ENCODE measurements at places on chromosomes 3 and 15. TPM values are rescaled to one million over a fixed set of nuclear protein-coding genes. Genes with fewer than 3 reads are reported as not detected.

- H3K27me3 ChIP-seq, result no peaks in the 10 kb centered on the region
- H3K4me1 ChIP-seq, result no peaks in the 10 kb centered on the region
- H3K36me3 ChIP-seq, result no peaks in the 10 kb centered on the region
- H3K27ac ChIP-seq, result no peak overlapping the region
- no peak for DNase-seq
Measured at GRCh38 chr3:112476346-112476745, 22.9 kb downstream of the BTLA start.

DNA sequence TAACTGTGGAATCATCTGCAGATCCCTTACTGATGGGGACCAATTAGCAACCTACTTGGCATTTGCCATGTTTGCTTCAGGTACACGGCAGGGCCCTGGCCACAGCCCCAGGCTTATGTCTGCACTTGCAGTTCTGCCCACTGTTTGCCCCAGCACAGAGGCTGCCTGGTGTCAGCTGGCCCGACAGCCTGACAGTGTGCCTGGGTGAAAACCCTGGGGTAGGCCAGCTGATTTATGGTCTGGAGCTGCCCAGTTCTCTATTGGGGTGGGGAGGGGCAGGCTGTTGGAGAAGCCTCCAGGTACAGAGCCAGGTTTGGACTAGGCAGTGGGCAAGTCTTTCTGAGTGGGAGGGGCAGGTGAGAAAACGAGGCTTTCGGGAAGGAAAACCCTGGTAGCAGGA, 11.2 kb upstream of the TGM5 start:
- no peaks in the 10 kb centered on the region for H3K36me3 ChIP-seq
- DNase-seq, result no peak
- H3K4me1 ChIP-seq, result no peaks in the 10 kb centered on the region
- no peak overlapping the region for H3K27ac ChIP-seq

GRCh38 chr15:73754461-73754860, 1.3 kb upstream of the INSYN1 start:
- H3K36me3 ChIP-seq, result no peaks in the 10 kb centered on the region
- H3K27ac ChIP-seq, result no peak overlapping the region
- H3K27me3 ChIP-seq, result no peaks in the 10 kb centered on the region

GRCh38 chr3:104825116-104825515, 541.6 kb upstream of the ALCAM start:
- no peak overlapping the region for H3K4me3 ChIP-seq
- no peak overlapping the region for H3K27ac ChIP-seq
- H3K27me3 ChIP-seq, result no peaks in the 10 kb centered on the region
- DNase-seq, result no peak

GRCh38 chr3:111385971-111386495, 156.0 kb upstream of the CD96 start:
- no peak overlapping the region for H3K4me3 ChIP-seq
- H3K27me3 ChIP-seq, result no peaks in the 10 kb centered on the region
- no peaks in the 10 kb centered on the region for H3K4me1 ChIP-seq
- DNase-seq, result no peak
- no peaks in the 10 kb centered on the region for H3K36me3 ChIP-seq

DNA sequence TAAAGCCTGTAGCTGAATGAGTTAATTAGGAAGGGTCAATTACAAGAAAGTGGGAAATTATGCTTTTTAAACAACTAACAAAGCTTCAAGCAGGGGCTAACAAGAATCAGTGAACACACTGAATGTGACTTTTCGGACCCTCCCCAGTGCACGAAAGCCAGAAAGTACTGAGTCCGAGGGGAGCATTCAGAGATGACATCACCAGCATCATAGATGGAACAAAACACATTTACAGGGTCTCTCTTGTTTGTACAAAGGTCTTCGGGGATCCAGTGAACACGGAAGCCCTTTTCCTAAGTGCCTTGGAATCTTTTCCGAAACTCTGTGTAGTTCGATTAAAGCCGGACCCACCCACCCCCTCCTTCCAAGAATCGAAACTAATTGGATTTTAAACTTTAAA, 829 bp downstream of the DCP1A start:
- peak overlapping the region; percentile 80 for H3K4me3 ChIP-seq
- DNase-seq, result no peak
- H3K4me1 ChIP-seq, result peaks cover 11% of the 10 kb centered on the region
- H3K27ac ChIP-seq, result peak overlapping the region; percentile 93
- H3K27me3 ChIP-seq, result no peaks in the 10 kb centered on the region

- peak; percentile 41 for DNase-seq
- no peak overlapping the region for H3K4me3 ChIP-seq
- no peaks in the 10 kb centered on the region for H3K4me1 ChIP-seq
- H3K27me3 ChIP-seq, result no peaks in the 10 kb centered on the region
Measured at GRCh38 chr3:13020159-13020750, 53.0 kb downstream of the IQSEC1 start.

DNA sequence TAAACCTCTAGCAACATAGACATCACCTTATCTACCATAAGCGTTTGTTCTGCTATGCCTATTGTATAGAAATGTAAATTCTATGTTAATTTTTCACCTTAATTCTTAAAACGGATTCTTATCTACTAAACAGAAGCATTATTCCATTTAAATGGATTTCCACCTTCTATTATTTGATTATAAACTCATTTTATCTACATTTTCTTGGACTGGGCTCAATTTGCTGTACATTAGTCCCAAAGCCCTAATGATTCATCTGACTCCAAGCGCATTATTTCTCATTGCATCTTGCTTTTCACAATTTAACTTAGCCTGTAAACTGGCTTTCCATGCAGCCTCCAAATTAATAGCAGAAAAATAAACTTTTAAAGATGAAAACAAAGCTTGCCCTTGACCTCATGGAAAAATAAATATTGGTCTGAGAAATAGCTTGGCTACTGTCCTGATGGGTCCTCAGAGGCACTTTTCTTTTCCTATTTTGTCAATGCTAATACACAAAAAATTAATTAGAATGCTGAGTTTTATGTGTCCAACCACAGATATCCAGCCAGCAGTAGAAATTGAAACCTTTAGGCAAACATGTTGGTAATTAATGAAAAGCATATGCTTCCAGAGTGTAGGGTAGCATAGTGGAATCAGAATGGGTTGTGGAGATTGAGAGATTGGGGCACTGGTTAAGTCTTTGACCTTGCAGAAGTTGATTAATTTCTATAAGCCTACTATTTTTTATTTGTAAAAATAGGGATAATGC, 81.4 kb upstream of the CFAP20DC start:
- DNase-seq, result no peak
- H3K27me3 ChIP-seq, result no peaks in the 10 kb centered on the region
- H3K27ac ChIP-seq, result no peak overlapping the region
- no peaks in the 10 kb centered on the region for H3K4me1 ChIP-seq
- H3K36me3 ChIP-seq, result no peaks in the 10 kb centered on the region

PP2D1 gene
- total RNA-seq, result not detected

ECE2 gene
- total RNA-seq, result not detected

XIRP1 gene
- not detected for total RNA-seq

CATSPER2 gene
- 3.2 TPM for total RNA-seq

MYO1E gene
- total RNA-seq, result 64.2 TPM

PRR23B gene
- not detected for total RNA-seq

SPINK8 gene
- total RNA-seq, result not detected
